HT-29 (cell line): ENCODE measurements at places on chromosomes 3 and 15.

- no peak for DNase-seq
Observed at GRCh38 chr3:142628801-142629200, 32.6 kb downstream of the PLS1 start.

- DNase-seq, result no peak
Observed at GRCh38 chr3:73668391-73668790, 43.6 kb upstream of the PDZRN3 start.

DNA sequence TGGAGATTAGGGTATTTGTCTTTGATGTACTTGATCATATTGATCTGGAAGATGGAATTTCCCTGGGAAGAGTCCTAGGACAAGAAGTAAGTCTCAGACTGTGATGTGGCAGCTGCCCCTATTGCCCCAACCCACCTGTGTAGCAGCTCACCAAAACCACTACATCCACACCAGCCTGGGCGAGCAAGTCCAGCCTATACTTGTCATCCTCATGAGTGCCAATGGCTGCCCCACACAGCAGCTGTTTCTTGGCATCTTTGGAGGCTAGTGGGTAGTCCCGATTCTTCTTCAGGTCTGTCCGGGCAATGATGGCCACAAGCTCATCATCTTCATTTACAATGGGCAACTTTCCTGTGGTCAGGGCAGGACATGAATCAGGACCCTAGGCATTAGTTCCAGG is 2.7 kb downstream of the IMPDH2 start:
- no peak for DNase-seq

DNA sequence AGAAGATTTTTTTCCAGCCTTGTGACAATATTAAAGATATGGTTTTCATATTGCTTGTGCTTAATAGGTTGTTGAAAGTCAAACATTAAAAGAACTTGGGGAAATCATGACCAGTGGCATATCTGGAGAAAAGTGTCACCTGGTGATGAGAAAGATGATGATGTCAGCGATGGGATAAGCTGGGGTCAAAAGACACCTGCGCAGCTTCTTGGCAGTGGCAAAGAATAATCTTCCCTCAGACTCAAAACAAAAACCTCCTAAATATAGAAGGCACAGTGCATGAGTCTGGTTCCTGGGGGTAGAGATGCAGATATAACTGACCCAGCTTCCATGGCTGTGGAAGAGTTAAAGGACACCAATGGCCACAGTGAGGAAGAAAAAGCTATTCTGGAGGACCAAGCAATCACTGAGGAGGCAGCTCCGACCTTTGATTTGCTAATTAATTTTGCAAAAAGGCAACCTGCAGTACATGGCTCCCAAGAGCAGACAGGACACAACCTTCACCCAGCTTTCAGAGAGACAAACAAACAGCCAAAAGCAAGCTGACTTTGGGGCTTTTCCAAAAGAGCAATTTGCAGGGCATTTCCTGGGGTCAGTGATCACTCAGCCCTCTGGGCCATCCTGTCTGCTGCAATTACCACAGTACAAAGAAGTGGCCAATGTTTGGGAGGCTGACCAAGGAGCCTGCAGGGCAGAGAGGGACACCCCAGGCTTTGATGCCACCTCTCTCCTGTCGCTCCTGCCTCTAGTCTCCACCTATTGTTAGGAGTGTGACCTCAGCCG is 17.6 kb upstream of the SEMA5B start:
- DNase-seq, result no peak

- DNase-seq, result no peak
Observed at GRCh38 chr15:86650094-86650493, 570.4 kb downstream of the AGBL1 start.

DNA sequence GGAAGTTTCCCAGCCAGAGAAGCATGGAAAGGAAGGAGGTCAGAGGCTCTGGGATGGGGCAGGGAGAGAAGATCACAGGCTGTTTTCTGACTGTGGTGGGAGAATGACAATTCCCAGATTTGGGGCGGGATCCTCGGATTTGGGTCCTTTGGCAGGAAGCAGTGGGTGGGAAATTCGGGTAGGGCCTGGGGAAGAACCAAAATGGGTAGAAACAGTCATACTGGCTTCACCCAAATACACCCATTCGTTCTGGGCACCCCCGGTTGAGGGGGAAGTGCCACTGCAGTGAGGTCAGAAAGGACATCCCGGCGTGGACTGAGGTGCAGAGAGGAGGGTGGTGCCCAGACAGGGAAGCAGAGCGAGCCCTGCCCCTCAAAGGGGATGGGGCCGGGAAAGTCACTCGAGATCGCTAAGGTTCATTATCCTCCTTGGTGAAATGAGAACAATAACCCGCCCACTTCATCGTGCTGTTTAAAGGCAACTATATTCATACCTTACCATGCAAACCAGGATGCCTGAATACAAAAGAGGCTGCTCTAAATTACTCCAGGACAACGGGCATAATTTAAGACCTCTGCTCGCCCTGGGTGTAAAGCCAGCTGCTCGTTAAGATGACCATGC is 28.8 kb downstream of the TNK2 start:
- DNase-seq, result no peak

DNA sequence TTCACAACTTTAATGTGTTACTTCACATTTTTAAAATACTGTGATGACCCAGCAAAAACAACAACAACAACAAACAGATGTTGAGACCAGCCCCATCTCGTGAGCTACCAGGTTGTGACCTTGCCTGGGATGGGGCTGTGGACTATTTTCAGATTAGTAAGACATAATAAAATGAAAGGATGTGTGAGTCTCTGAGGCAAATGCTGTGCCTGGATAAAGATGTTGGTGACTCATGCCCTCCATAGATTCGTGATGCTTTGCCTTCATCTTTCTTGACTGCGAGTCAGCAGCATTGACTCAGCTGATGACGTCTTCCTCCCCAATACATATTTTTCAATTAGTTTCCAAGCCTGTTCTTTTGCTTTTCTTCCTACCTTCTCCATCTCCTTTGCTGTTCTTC is 453.0 kb upstream of the CFAP20DC start:
- no peak for DNase-seq

DNA sequence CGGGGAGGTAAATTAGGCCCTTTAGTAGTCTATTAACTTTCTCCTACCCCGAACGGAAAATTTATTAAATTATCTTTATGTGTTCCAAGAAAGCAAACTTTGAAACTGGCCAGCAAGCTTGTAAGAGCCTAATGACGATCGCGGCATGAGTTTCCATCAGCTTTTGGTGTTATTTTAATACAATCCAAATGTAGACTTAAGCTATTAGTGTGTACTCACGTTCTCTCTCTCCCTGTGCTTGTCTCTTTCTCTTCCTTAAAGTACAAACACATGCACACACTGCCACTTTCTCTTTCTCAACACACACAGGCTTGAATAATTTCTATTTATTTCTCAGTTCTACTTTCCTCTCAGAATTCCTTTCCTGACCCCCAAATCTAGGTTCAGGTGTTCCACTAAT is 108.8 kb upstream of the MME start:
- DNase-seq, result no peak

- peak; percentile 62 for DNase-seq
Observed at GRCh38 chr3:80733522-80734176, 965.9 kb upstream of the ROBO1 start.

GRCh38 chr3:100075851-100076730 is 38.2 kb downstream of the FILIP1L start:
- no peak for DNase-seq

GRCh38 chr3:47028146-47028545 is 48.7 kb downstream of the NBEAL2 start:
- no peak for DNase-seq

- no peak for DNase-seq
Observed at GRCh38 chr3:178203165-178203564, 333.1 kb upstream of the KCNMB2 start.
